ENCODE measurements at places on chromosomes 7 and 10.

DNA sequence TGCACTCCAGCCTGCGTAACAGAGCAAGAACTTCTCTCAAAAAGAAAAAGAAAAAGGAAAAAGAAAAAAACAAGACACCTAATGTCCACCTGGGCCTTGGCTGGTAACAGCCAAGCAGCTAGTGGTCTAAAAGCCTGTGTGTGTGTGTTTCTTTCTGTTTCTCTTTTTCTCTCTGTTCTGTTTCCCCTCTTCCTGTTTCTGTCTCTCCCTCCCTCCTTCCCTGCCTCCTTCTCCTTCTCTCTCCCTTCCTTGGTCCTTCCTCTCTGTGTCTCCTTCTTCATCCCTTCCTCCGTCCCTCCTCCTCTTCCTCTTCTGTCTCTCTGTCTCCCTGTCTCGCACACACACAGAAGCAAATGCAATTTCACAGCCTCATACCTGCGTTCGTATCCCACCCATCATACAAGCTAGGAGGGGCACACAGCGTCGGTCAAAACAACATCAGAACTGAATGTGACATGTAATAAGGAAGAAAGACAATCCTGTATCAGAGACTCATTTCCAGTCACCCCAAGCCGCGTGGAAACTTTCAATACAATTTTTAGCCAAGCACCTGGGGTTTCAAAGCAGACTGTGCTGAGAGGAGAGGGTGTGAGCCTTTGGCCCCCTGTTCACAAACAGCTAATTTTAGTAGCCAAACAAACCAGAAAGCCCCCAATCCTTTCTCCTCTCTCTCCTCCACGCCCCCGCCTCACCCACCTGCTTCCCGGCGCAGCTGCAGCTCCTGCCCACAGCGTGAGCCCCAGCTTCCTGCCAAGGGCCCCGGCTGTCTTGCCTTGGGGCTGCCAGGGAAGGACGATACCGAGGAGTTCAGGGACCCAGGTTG lies 50.2 kb upstream of the GNA12 start:
- DNase-seq = no peak

GRCh38 chr7:22350466-22351328 lies 6.3 kb downstream of the RAPGEF5 start:
- no peak for DNase-seq

DNA sequence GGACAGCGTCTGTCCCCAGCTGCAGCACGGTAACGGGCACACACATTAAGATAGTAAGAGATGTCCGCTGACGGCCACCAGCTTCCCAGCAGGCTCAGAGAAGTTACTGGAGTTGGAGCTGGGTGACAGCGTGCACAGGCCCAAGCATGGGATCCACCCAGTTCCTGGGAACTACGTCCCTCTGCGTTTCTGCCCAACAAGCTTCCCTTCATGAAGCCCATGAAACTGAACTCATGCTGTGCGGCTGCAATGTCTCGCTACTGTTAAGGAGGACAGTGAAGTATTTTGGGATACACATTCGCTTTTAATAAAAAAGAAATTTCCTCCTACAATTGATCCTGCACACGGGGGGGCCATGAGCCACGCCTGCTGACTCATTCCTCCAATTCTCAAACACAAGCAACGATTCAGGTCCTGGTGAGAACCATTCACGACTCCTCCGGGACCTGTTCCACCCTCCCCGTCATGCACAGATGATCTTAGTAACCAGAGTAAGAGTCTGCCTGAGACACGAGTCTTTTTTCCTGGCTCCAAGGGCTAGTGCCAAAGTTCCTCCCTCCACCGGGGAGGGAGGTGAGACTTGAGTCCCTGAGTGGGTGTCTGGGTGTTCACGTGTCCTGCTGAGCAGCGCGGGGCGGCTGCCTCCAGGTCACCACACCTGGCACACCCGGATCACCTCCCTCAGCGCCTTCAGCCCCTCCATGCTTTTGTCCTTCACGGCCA lies 2.6 kb downstream of the PSMG3 start:
- no peak for DNase-seq

- DNase-seq = no peak
These were observed 96.3 kb upstream of the DDC start for GRCh38 chr7:50661345-50662040.

DNA sequence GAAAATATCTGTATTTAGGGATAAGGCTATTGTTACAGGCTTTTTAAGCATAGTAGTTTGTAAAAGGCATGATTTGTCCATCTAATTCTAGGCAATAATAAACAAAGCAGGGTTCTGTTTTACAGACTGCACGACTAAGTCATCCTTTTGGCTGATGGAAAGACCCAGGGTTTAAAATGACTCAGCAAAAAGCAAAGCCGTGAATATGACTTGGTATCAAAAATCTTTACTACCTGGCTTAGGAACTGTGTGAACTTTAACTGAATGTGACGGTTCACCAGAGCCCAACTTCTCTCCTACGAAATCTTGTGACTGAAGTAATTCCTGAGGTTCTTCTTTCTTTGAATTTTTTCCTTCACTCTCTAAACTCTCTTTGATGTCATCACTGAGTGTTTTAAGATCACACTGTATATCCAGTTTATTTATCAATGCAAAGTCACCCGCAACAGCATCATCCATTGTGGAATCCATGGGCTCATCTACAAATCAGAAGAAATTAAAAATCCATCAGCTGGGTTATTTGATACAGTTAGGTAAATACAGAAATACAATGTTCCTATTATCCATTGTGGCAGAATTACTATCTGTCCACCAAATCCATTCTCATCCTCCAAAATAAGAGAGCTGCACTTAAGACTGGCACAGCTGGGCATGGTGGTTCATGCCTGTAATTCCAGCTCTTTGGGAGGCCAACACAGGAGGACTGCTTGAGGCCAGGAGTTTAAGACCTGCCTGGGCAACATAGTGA lies 17.0 kb downstream of the ATE1 start:
- DNase-seq = no peak

GRCh38 chr7:128783143-128783861 lies 7.7 kb upstream of the OPN1SW start:
- no peak for DNase-seq

- no peak for DNase-seq
These were observed 30.5 kb downstream of the FZD1 start for GRCh38 chr7:91294639-91295220.

- DNase-seq = no peak
These were observed 133.1 kb downstream of the BBS9 start for GRCh38 chr7:33262476-33262875.

DNA sequence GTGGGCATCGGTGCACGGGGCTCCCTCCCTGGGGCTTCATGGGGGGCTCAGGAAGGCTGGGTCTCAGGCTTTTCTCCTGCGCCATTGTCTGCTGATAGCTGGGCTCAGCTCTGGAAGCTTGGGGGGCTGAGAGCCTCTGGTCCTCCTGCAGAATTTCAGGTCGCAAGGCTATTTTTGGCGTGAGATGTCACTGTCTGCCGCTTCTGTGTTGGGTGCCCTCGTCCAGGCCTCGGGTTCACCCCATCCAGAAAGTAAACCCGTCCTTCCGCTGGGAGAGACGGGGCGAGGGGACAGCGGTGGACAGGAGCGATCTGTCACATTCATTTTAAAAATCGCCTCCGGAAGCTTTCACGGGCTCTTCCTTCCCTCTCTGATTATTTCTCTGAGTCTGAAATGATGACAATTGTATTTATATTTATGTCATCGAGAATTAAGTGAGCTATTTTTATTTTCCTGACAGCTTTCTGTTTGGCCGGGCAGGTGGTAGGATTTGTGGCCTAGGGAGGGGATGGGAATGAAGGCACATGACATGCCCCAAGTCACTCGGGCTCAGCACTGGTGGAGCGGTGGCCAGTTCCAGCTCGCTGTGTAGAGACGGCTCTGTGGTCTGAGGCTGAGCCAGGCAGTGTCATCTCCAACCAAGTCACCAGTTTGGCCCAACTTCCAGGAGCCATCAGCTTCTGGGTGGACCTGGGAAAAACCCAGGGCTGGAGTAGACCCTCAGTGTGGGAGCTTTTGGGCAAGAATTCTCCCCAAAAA lies 40.7 kb upstream of the AP5Z1 start:
- no peak for DNase-seq

DNA sequence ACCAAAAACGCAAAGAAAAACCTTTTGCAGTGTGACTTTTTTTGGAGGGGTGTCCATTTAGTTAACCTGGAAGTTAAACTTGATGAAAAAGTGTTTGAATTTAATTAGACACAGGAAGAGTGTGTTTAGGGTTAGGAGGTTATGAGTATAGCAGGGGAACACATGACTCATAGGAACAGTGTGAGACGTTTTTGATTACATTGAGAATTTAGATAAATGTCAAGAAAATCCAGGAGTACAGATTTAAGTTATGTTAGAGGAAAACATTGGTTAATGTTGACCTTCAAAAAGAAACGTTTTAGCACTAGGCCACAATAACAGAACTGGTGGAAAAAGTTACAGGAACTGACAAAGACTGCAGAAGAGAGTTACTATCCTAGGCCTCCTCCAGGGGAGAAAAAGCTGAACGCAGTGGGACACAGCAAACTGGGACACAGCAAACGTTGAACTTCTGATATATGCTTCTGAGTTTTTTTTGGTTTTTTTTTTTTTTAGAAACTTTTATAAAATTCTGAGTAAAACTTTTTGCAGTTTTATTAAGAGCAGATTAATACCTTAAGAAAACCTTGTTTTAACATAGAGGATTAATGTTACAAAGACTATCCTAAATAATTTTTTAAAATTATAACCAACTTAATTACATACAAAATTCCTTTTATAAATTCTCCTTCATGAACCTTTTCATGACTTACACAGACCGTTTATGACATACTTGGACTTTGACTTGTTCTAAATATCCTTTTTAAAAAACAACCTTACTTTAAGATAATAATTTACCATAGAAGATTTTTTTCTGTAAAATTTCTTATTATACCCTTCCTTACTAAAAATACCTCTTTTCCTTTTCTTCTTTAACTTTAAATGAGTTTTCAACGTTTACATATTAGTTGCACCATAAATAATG lies 22.2 kb downstream of the LANCL2 start:
- no peak for DNase-seq

- no peak for DNase-seq
These were observed 283.5 kb upstream of the ADARB2 start for GRCh38 chr10:2020836-2021235.

DNA sequence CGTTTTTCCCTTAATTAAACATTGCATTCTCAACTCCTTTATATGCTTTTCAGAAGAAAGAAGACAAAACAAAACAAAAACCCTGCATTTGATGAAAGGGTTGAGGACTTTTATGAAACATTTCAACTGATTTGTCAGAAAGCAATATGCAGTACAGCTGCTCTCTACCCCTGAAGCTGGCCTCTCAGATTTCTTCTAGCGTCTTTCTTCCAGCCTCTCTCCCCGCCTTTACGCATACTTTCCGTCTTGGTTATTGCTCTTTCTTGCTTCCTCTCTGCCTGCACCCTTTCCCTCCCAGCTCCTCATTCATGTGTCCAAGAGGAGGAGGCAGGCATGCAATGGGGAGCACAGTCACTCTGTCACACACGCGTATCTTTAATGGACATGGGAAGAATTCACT lies 91.0 kb upstream of the COL1A2 start:
- DNase-seq = peak; percentile 57
